Right forelimb (tissue), 1 donor: ENCODE measurements at places on chromosomes 12 and 14.

DNA sequence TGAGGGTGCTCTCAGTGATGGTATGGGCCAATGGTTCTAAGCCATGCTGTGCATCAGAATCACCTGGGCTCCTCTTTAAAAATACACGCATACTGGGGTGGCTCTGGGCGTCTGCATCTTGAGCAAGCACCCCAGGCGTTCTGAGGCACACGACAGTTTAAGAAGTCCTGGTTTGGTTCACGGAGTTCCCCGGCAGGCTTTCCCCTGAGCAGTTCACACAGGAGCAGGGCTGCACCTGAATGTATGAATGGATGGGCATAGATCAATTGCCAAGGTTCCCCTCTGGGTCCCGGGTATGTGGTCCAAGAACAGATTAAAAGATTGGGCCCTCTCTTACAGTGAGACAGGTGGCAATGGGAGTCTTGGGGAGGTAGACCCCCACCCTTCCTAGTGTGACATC is 395.3 kb downstream of the DPF3 start:
- DNase-seq = no peak

DNA sequence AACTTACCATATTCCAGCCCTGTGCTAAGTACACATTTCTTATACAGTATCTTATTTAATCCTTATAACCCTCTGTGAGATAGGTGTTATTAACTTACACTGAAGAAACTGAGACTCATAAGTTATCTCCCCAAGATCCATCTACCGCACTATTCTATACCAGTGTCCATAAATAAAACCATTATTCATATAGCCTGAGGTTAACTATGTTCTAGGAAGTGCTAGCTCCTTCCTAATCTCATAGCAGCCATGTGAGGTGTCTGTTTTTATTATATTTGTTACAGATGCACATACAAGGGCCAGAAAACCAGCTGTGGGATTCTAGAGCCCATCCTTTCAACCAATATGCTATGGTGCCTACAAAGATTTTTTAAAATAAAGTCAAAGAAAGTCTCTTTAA is 100.3 kb upstream of the RAP1B start:
- no peak for DNase-seq

GRCh38 chr14:31057035-31057434 is 30.9 kb upstream of the STRN3 start:
- no peak for DNase-seq

DNA sequence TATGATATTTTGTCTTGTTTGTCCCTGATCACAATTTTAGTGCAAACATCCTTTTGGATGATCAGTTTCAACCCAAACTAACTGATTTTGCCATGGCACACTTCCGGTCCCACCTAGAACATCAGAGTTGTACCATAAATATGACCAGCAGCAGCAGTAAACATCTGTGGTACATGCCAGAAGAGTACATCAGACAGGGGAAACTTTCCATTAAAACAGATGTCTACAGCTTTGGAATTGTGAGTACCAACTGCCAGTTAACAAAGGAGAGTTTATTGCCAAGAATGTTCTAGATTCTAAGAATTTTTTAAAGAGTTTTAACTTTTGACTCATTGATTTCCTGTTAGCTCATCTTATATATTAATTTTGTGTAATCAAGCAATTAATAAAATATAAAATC is 55.4 kb downstream of the IRAK3 start:
- no peak for DNase-seq

DNA sequence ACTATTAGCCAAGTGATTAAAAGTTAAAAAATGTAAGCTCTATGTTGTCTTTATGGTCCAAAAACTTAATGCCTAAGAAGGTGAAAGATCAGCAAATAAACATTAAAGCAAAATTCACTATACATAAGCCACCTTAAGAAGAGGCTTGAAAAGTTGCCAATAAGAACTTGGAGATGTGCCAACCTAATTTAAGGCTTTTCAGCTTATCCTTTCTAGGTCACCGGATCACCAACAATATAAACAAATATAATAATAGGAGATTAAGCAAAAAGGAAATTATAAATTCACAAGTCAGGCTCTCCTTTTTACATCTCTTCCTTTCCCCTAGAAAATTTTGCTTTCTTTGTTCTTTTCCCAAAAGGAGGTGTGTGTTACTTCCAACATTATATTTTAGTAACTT is 30.9 kb downstream of the SLC2A3 start:
- no peak for DNase-seq

GRCh38 chr14:55901291-55901690 is 216.9 kb upstream of the PELI2 start:
- no peak for DNase-seq

DNA sequence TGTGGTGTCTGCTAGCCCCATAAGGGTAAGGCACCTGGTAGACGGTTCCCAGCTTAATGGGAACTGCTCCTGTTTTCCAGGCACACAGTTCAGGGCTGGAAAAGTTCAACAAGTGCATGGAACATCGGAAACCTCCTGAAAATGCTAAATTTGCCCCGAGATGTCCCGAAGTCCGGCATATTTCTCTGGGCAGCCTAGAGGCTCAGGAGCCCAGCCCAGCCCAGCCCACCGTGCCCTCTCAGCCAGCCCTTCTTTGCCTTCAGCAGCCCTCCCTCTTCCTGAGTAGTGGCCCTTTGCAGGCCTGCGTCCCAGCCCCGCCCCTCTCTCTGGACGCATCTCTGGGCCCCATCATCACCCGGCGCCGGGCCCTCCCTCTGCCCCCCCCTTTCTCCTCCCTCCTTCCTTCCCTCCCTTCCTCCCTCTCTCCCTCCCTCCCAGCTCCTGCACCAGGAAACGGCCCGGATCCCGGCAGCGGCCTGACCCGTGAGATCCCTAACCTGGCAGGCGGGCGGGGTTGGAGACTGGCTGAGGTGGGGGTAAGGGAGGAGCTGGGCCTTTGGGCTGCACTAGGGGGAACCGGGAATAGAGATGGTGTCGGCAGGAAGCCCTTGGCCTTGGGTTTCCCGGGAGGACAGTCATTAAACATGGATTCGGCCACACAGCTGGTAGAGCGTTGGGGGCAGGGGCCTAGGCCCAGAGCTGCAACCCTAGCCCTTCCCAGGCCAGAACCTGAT is at the start of gene BCL2L2:
Gene BCL2L2 (plus strand): TSS at position 422 of the 734 bp plus-strand sequence. CDS start 935 bp downstream, outside the sequence.
- peak; percentile 96 for DNase-seq

- DNase-seq = no peak
These were observed 77.8 kb downstream of the VCPKMT start for GRCh38 chr14:50038398-50039119.
